ENCODE measurements at places on chromosomes 5 and 9.

DNA sequence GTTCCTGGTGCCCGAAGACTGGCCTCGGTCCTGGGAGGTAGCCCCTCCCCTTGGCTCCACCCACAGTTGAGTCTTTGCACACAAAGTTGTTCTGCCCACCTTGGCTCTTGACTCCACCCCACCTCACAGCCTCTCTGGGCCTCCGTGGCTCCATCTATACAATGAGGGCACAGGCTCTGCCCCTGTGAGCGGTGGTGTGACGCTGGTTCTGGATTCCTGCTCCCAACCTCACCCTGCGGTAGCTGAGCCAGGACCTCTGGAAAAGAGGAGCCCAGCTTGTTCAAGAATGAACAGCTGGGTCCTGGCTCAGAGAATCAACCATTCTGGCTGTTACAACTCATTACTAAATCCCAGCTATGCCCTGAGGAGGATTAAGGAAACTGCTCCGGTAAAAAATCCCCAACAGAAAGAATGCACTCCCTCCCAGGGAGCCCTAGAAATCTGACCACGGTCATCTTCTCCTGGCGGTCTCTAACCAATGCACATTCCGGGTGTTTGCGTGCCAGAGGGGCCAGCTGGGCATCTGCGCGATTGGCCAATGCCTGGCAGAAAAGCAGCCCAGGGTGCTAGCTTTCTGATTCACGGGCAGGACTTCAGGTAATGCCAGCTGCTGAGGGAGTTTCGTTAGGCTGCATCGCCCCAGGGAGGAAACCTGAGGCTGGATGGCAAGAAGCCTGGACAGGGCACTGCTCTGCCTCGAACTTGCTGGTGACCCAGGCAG, 9.9 kb upstream of the GRHPR start:
- peak; percentile 29 for DNase-seq

DNA sequence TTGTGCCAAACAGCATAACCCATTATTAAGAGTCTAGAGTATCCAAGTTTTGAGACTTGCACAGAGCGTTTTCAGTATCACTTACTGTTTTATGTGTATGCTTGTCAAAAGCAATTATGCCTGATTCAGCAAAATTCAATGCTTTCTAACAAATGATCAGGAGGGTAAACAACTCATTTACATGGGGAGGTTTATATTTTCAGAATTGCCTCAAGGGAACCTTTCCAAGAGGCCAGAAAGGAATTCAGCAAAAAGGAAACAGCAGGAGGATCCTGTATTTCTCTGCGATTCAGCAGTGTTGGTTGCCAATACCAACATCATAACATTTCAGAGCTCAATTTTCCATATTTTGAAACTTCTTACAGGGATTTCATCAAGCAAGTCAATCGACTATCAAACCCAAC, 69.3 kb upstream of the DAB2 start:
- peak; percentile 33 for DNase-seq

DNA sequence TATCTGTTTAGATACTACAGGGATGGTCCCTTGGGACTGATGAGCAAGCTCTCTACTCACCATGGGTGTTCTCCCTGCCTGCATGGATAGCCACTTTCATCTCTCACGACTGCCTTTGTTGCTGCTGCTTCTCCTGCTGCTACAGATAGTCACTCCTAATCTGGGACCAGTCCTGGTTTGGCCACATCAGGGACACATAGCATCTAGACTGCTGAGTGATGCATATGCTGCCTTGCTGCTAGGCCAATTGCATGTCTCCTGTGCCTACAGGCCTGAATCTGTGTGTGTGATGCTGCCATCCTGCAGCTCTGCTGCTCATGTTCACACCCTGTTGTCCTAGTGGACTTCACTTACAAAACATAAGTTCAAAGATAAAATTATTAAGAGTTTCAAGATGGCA, 297.1 kb downstream of the HCN1 start:
- no peak for DNase-seq

- DNase-seq = no peak
These were observed 46.5 kb upstream of the SYNPO start for GRCh38 chr5:150593996-150594395.

DNA sequence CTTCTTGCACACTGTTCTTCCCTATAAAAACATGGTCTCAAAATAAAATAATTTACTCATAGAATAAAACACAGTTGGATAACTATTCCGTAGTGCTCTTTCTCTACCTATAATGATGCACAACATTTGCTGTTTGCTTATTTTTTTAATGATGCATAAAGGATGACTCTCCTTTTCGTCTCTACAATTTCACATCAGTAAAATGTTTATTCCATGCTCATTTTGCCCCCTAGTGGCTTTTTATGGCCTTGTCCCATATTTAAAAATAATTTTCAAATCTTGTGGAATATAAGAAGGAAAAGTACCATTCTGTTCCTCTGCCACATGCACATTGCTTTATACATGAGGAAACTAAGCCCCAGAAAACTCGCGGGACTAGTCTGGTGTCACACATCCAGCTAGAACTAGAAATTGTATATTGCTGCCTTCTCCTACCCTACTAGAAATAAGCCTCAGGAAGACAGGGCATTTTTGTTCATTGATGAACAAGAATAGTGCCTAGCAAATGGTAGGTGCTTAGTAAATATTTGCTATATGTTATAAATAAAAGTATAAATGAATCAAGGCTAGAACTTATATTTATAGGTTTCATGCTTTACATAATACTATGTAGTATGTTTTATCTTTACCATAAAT, 12.7 kb downstream of the KCTD16 start:
- DNase-seq = peak; percentile 85

DNA sequence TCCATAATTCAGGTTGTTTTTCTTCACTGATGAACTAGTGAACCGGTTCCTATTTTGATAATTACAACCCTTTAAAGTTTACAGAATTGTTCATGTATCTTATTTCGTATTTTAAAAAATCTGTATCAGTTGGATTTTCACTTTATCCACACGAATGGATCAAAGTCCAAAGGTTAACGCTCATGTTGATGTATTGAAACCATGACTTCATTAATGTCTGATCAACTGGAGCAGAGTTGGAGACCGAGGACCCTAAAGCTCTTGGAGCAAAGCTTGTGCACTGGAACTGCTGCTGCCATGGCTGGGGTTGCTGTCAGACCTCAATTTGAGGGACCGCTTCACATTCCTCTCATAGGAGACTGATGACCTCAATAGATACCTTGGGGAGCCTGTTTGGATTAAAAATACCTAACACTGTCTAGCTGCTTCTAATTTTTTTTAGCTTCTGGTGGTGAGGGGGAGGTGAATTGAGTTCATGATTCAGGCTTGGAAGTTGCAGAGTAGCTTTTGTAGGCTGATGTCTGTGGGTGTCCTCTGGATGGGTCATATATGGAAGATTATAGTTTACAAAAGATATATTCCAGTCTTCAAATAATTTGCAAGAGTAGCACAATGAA, 45.1 kb downstream of the KIAA1958 start:
- peak; percentile 43 for DNase-seq

- peak; percentile 4 for DNase-seq
These were observed 68.8 kb upstream of the PPP2R2B start for GRCh38 chr5:146947181-146947941.

DNA sequence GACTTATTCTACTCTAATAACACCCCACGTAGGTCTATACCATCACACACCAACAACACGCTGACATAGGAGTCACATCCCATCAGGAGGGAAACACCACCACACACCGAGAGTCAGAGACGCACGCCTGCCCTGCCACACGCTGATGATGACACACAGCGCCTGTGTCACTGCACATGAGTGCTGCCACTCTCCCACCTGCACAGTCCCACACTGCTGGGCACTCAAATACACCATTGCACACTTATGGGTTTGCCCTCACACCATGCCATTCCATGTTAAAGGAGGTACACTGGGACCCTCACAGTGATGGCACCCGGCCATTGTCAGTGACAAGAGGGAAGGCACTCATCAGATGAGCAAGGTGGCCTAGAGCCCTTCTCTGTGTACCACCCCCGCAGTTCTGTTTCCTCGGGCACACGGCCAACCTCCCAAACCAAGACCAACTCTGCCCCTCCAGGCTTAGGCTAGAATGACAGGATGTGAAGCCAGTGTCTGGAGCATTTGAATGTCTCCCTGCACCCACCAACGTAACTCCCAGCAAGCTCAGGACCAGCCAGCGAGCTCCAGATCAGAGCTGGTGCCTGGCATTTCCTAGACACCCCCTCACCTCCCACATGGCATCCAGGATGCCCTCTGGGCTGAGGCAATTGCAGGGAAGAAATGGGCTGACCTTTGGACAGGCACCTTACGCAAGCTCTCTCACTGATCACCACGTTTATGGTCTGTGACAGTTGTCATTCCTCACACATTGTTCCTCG, 3.6 kb upstream of the CPLX2 start:
- DNase-seq = no peak

GRCh38 chr5:7330256-7330655, 65.7 kb upstream of the ADCY2 start:
- no peak for DNase-seq

DNA sequence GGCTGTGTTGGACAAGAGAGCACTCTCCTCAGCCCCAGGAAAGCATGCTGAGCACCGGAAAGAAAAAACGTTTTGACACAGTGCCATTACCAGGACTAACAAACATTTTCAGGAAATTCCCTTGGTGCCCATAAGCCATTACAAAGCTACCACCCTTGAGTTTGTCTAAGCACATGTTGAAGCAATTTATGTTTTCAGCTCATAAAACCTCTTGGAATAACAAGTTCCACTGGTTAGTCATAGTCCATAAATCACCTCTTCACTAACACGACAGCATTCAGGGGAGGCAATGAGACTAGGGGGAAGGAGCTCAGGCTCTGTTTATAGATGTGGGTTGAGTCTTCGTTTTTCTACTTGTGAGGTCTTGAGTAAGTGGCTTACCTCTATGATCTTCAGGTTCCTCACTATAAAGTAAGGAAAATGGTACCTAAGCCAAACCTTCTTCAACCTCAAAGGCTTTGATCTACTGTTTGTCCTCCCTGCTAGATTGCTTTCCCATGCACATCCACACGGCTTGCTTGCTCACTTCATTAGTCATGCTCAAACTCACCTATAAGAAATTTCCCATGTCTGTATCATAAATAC, 65.4 kb downstream of the DRD1 start:
- peak; percentile 85 for DNase-seq

Data from IMR-90 (cell line).